CD4-positive, alpha-beta memory T cell (primary cell): ENCODE measurements at places on chromosomes 1 and 21.

DNA sequence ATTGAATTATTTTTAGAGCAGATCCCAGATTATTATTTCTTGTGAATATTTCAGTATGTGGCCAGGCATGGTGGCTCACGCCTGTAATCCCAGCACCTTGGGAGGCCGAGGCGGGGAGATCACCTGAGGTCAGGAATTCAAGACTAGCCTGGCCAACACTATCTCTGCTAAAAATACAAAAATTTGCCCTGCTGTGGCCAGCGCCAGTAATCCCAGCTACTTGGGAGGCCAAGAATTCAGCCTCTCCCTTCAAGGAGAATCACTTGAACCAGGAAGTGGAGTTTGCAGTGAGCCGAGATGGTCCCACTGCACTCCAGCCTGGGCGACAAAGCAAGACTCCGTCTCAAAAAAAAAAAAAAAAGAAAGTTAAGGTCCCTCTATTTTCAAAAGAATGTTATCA is 4.3 kb downstream of the OSBPL9 start:
- no peak for DNase-seq

DNA sequence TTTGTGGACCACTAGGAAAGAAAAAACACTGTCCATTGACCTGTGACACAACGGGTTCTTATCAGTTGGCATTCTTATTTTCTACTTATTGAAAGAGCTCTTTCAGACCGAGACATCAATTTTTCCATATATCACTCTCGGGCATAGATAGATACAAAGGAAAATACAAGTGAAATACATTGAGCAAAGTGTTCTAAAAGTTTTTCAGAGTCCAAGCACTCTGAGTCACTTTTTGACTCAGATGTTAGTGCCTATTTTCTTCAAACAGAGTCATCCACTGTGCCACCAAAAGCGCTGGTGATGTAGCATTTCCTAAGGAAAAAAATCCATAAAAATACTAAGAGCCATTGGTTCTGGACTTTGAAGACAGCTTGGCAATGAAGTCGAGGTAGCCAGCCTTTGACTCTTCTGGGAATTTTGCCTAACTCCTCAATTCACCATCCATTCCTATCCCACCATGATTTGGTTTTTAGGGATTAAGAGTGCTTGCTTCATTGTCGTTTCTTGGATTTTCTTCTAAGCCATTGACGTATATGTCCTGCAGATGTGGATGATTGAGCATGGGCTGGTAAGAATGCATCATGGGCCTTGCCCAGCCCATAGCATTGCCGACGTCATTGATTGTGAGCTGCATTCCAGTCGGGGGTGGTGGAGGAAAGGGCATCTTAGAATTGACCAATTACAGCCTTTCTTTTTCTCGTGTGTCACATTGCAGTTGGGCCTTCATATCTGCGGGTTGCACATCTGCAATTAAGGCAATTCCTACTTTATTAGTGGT is 10.6 kb downstream of the GALNT2 start:
- DNase-seq: no peak

DNA sequence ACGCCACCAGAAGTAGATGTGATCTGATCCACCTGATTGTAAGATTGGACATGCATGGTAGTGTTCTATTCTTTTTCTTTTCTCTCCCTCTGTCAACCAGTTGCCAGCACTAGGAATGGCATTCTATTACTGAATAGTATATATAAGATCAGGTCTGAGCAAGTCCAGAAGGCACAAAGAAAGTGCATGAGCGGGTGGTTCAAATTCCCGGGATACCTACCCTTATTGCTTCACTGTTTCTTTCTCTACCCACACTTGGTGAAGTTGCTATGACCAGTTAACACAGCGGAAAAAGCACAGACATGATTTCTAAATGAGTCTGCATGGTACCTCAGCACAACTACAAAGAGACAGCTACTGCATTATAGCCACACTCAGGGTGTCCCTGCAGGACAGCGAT is 64.0 kb downstream of the SLC9A1 start:
- DNase-seq: no peak

- DNase-seq: no peak
These were observed 789 bp upstream of the GALE start for GRCh38 chr1:23801338-23801748.

GRCh38 chr1:232470711-232471110 is 159.2 kb downstream of the SIPA1L2 start:
- no peak for DNase-seq

DNA sequence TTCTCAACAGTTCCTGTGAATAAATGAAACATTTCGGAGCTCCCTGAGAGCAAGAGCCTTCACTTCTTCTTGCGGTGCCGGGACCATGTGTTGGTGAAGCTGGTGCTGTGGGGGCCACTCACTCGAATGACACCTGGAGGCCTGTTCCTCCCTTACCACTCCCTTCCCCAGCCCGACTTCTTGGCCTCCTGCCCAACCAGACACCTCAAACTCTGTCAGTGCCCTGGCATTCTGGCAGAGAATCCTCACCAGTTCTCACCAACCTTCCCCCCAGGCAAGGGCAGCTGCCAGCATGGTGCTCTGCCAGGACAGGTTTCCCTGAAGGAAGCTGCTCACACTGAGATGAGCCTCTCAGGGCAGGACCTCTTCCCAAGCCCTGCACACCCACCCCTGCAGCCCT is 68.3 kb downstream of the MPZL1 start:
- no peak for DNase-seq

DNA sequence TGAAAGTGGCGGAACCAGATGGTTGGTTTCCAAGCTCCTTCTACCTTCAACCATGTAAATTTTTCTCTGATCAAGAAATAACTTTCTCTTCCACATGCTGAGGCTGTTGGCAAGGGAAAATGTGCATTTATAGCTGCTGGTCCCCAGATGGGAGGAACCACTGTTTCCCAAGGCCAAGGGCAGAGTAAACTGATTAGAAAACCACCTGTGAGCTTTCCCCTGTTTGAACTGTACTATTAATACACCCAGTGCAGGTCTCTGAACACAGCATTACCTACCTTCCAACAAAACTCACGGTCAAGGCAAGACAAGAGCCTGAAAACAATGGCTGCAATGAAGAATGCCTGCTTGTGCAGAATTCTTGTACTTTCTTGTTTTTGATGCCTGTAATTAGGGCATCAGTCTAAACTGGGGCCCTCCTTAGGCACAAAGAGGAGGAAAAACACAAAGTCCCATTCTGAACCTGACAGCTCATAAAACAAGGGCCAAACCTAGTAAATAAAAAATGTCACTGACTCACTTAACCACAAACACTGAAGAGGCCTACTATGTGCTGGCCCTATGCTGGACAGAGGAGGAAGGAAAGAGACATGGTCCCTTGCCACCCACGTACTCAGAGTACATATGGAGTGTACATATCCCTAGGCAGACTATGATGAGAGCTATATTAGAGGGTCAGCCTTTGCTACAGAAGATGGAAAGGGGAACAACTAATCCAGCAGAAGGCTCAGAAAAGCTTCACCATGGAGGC is 2.6 kb downstream of the MKNK1 start:
- no peak for DNase-seq

DNA sequence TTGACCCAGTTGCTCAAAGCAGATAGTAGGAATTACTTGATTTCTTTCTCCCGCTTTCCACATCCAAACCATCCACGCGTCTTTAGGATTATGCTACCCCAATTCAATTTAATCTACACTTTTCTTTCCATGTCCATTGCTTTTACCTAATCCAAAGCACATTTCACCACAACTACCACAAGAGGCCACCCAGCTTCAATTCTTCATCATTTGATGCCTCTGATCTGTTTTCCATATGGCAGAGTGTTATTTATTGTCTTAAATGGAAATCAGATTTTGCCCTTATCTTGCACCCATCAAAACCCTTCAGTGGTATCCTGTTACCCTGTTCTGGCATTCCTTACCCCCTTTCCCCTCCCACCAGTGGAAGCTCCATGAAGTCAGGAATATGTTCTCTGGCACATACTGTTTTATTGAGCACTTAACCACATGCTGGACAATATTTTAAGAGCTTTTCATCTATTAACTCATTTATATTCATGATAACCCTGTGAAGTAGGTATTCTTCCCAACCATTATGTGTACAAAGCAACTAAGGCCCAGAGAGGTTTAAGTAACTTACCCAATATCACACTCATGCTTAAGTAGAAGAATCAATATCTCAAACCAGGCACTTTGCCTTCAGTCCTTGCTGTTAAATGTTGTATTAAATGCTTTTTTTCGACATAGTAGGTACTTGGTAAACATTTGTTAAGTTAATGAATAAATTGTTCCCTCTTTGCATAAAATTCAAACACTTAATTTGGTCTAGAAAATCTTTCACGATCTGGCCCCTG is 34.6 kb downstream of the CLIC4 start:
- no peak for DNase-seq

- DNase-seq: no peak
These were observed 4.7 kb downstream of the OR2B11 start for GRCh38 chr1:247453245-247453644.

- no peak for DNase-seq
These were observed 8.8 kb downstream of the HMGB4 start for GRCh38 chr1:33872683-33873082.

- DNase-seq: no peak
These were observed 230.1 kb upstream of the JUN start for GRCh38 chr1:59013928-59014279.

DNA sequence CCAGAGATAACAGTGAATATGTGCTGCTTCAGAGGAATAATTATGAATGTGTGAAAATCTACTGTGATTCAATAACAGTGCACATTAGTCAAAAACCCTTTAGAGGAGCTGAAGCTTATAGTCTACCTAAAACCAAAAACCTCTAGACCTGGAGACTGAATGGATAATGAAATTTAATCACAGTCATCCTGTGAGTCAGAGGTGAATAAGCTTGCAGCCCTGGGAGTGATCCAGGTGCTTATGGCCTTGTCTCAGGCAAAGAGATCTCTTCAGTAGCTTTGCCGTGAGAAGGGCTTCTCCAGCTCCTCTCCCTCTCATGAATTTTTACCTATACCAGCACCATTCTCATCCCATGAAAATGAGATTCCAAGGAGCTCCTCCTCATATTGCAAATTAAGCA is 81.3 kb upstream of the RGS4 start:
- DNase-seq: no peak

DNA sequence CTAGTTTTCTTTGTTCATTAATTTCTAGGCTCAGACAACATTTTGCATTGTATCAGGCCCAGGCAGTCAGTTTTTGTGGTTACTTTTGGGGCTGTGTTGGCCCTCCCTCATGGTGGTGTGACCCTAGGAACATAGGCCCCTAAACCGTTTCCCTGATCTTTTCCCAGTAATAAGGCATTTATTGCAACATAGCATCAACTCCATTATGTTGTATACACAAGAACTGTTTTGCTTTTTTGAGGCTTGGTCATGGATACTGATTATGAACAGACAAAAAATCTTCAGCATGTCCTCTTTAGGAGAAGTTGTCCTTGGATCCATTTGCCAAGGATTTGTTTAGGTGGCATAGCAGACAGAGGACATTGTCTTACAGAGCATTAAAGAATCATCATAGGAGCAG is 10.3 kb downstream of the B3GALT2 start:
- DNase-seq: no peak

- no peak for DNase-seq
These were observed 111.5 kb downstream of the CNIH3 start for GRCh38 chr1:224727351-224728289.

- no peak for DNase-seq
These were observed 6.4 kb downstream of the FCRL2 start for GRCh38 chr1:157770442-157771043.

GRCh38 chr1:188166654-188167053 is 1337.9 kb downstream of the PLA2G4A start:
- no peak for DNase-seq
